ENCODE measurements at places on chromosomes 7 and 10. TPM values are rescaled to one million over a fixed set of nuclear protein-coding genes. Genes with fewer than 3 reads are reported as not detected.

GBX1 gene
- total RNA-seq: not detected

THSD7A gene
- 1.8 TPM for total RNA-seq

FAM20C gene
- 47.4 TPM for total RNA-seq

PARD3 gene
- total RNA-seq: 43.1 TPM

RHOBTB1 gene
- total RNA-seq: 13.5 TPM

FGFBP3 gene
- total RNA-seq: 1.4 TPM

DYDC2 gene
- total RNA-seq: 0.95 TPM

SLC16A12 gene
- total RNA-seq: 1.1 TPM

COL13A1 gene
- total RNA-seq: 0.87 TPM

UCN3 gene
- not detected for total RNA-seq

MYPN gene
- not detected for total RNA-seq

GLI3 gene
- total RNA-seq: 54.2 TPM

CLRN3 gene
- not detected for total RNA-seq

INSYN2A gene
- total RNA-seq: 0.18 TPM

NPTX2 gene
- 7.3 TPM for total RNA-seq

ZSCAN25 gene
- 17.3 TPM for total RNA-seq

DNA sequence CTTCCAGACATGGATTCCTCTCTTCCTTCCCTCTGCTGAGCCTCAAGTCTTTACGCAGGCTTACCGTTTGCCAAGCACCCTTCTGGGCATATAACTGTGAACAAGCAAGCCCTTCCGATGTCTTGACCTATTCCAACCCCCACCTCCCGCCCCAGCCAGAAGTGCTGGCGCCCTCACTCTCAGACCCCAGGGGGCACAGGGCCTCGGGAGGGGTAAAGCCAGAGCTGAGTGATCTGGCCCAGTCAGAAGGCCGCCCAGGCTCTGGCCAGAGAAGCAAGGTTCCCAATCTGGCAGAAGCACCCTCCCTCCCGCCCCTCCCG lies 1.2 kb downstream of the PRRT4 start:
- DNase-seq: no peak

GRCh38 chr7:108094933-108095710 lies 35.0 kb downstream of the LAMB4 start:
- DNase-seq: no peak

DNA sequence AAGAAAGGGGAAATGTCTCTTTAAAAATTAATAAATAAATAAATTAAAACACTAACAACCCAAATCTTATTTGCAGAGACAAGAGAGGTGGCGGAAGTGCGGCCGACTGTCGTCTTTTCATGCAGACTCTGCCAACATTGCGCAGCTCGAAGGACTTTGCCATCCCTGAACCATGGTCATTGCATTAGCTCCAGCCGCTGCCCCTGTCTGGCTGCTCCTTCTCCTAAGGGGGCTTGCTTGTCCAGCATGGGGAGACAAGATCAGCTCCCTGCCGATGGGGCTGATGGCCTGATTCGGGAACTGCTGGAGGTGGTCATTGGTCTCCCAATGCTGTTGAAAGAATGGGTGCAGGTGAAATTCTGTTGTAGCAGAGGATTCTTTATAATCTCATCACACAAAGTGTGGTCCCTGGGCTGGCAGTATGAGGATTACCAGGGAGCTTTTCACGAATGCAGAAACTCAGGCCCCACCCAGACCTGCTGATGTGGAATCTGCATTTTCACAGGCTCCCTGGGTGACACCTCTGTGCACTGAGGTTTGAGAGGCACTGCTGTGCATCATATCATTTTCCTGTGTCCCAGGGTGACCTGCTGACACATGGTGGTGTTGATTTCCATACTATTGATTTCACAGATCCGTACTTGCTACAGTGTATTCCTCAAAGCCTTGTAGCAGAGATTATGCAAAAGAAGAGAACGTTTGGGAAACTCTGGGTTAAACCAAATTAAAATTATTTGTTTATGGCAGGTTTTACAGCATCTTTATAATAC lies 172.4 kb upstream of the ZMIZ1 start:
- DNase-seq: no peak

GRCh38 chr7:152392254-152392653 lies 43.5 kb downstream of the KMT2C start:
- DNase-seq: no peak

GRCh38 chr7:42618651-42619360 lies 293.1 kb downstream of the C7orf25 start:
- DNase-seq: no peak

- DNase-seq: no peak
Observed at GRCh38 chr10:127332631-127333030, 136.2 kb upstream of the INSYN2A start.

DNA sequence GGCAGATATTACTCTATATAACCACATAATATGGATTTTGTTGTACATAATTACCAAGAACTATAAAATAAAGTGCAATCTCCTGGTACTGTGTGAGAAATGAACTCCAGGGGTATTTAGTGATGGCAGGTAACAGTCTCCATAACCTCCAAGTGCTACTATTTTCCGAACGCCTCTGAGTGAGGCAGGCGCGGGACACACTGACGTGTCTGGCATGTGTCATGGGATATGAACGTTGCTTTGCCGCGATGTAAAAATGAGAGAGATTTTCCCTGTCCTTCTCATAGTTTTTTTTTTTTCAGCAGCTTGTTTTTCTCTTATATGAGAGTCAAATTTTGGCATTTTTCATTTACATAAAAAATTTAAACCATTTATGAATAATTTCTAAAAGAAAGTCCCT lies 3.6 kb downstream of the ADARB2 start:
- DNase-seq: no peak

- DNase-seq: no peak
Observed at GRCh38 chr7:119482209-119482608, 790.8 kb upstream of the KCND2 start.

DNA sequence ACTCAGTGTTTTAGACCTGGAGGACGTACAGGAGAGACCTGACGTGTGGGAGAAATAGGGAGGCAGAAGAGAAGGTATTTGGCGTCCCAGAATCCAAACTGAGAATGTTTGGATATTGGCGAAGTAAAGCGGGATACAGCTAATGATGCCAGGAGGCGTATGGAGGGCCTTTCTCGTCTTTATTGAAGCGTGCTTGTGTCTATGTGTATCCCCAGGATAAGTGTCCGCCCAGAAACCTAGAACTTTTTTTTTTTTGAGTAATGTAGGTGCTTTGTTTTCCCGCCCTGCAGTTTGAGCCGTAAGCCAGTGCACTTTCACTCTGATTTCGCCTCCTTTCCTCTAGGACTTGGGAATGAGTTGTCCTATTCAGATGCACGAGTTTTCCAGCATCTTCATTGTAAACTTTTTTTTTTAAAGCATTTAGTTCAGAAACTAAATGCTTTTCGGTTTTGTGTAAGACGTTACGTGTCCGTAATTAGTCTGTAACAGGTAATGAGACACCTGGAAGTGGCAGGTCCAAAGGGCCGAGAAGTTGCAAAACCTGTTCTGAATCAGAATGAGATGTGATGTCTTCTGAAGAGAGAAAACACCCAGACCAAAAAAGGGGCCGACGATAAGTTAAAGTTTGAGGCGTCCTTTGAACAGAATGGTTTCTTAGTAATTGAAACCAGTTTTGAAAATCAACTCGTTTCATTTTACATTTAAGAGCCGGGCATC lies 746 bp downstream of the ARL5B start:
- no peak for DNase-seq

DNA sequence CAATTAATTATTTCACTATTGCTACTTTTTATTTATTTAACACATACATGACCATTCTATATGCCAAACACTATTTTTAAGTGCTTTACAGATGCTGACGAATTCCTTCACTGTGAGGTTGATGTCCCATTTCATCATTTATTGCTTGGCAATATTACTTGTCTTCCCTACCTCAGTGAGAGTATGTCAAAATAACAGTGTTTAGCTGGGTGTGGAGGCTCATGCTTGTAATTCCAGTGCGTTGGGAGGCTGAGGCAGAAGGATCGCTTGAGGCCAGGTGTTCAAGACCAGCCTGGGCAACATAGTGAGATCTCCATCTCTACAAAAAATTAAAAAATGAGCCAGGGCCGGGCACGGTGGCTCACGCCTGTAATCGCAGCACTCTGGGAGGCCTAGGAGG lies 19.8 kb upstream of the MRC1 start:
- no peak for DNase-seq

DNA sequence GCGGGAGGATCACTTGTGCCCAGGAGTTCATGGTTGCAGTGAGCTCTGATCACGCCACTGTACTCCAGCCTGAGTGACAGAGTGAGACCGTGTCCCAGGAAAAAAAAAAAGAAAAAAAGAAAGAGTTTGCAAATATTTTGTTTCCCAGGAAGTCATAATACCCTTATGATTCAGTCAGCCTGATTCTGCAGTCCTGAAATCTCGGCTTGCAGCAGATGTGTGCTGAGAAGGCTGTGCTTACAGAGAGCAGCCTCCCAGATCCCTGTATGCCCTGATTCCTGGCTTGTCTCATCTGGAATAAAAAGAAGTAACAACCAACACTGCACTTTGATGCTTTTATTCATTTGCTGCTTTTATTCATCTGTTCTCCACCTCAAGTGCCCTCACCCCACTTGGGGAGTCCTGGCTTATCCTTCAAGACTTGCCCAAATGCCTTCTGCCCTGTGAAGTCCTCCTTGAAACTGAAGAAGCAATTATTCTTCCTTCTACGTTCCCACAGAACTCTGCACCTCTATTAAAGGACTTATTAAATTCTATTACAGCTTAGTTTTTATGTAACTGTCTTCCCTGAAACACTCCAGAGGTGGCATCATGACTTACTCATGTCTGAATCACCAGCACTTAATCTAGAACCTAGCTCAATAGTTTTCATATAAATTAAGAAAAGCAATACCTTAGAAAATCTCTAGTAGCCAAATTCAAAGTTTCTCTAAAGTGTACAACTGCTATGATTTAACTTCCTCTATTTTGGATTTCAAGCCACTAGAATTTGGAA lies 27.7 kb upstream of the BPGM start:
- DNase-seq: no peak

DNA sequence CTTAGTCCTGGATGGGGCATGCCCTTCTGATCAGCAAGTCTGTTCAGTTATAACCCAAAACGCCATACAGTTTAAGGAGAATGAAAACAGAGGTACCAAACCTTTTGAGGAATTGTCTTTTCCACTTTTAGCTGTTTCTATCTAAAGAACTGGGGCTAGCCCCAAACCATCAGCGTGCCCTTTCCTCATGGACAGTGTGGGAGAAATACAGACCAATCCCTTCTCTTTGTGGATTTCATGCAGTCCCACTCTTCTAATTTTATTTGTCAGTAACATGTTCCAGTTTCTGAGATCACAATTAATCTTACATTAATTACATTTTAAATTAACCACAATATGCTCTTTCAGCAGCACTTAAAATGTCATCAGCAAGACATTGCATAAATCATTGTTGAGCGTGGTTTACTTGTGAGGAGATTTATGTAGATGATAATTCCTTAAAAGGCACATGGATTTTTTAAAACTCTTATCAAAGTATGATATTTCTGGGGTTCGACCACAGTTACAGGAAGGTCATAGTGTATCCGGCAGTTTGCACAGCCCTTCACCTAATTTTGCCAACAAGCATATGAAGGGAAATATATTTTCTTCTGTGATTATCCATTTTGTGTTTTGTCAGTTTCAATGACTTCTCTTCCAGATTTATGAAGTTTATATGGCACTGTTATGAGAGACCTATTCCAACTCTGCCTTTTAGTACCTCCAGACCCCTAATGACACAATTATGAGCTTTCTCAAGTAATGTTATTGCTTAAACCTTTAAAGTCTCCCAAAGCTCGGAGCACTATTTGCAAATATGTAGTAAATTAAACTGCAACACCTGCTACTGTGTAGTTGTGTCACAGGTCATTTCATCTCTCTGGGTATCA lies 868.4 kb upstream of the C7orf33 start:
- DNase-seq: no peak

DNA sequence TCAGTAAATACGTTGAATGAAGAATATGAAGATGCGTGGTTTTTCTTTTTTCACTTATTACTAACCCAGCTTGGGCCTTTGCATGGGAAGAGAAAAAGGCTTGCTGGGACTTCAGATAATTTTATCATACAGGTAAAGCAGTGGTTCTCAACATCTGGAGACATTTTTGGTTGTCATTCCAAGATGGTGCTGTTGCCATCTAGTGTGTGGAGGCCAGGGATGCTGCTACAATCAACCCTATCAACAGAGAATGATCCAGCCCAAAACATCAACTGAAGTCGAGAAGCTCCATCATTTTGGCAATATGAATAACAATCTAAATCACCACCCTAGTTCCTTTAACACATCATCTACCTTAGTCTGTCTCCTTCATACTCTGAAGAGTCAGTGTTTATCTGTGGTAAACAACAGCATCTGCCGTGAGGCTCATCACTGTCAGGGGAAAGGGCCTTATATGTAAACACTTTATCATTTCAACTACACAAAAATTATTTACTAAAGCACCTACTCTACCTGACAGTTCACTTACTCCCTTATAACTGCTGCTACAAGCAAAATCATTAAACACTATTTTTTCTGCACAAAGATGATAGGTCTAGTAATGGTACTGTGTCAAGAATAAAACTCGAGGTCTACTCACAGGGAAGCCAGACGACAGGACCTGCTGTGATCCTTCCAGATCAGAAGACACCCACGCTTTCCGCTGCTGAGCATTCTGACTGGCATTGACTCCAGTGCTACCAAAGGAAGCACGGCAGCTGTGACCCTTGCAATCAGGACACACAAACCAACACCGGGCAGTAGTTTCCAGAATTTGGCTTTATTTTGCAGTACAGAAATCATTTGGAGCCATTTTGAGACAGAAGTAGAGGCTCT lies 48.6 kb downstream of the GDI2 start:
- no peak for DNase-seq

DNA sequence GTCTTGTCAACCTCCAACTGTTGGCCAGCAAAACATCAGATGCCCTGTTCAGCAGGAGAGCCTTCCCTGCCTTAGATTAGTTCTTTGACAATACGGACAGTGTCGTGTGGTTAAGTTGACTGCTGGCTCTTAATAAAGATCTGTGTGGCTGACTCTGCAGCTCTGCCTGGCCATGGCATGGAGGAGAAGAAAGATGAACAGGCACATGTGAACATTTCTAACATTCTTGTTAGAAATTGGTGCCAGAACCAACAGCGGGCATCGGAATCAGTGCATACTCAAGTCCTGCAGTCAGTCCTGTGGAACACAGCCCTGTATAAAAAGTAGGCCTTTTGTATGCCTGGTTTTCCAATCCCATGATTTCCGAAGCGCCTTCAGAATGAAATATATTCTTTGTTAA lies 455.6 kb downstream of the POM121L12 start:
- DNase-seq: no peak

- no peak for DNase-seq
Observed at GRCh38 chr7:159108941-159109652, 35.6 kb downstream of the VIPR2 start.

DNA sequence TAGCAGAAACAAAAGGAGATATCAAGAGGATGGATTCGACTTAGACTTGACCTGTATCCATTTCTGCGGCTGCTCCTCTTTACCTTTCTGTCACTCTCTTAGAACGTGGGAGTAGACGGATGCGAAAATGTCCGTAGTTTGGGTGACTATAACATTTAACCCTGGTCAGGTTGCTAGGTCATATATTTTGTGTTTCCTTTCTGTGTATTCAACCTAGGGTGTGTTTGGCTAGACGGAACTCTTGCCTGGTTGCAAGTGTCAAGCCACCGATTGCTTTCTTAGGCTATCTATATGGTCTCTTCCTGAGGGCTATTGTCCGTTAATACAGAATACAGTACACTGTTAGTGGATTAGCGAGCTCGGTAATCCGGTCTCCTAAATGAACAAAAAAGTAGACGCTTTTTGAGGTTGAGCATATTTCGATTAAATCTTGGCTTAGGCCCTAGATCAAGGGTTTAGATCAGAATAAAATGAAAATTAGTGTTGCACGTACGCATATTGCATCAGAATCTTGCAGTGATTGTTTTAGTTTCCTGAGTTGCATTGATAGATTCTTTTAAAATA lies 1.2 kb downstream of the PTEN start:
- no peak for DNase-seq

- no peak for DNase-seq
Observed at GRCh38 chr10:116287906-116288501, 15.0 kb upstream of the GFRA1 start.

Data from ovary (tissue), 10 donors.